ENCODE measurements at places on chromosomes 3 and 15. TPM values are rescaled to one million over a fixed set of nuclear protein-coding genes. Genes with fewer than 3 reads are reported as not detected.

- DNase-seq, result no peak
- no peaks in the 10 kb centered on the region for H3K4me1 ChIP-seq
- H3K27me3 ChIP-seq, result no peaks in the 10 kb centered on the region
- no peaks in the 10 kb centered on the region for H3K36me3 ChIP-seq
- no peak overlapping the region for H3K4me3 ChIP-seq
Observed at GRCh38 chr3:103919327-103919726, 1447.4 kb upstream of the ALCAM start.

DNA sequence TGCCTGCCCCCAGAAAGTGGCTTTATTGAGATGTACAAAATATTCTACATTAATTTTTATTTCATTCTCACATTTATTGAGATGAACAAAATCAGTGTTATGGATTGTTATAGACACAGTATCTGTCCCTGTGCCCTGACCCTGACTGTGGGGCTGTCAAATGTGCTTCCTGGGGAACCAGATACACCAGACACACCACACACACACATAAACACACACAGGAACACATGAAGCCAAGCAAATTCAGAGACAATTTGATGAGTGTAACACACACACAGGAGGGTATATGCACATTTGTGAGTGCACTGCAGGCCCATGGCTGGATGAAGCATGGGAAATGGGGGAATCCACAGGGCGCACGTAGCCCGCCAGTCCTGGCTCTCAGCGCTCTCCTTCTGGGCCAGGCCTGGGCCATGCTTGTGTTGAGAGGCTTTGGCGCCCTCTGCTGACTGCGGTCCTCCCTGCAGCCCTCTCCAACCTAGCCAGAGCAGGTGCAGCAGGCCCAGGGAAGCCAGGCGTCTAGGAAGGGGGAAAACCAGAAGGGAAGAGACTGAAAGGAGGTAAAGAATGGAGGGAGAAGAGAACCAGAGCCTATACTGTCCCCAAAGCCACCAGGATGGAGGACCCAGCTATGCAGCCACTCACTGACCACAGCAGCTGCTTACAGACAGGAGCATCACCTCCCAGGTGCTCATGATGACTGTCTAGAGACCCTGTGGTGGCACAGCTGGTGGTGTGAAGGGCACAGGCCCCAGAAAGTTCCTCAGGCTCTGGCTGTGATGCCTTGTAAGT lies 18.0 kb upstream of the LOXL1 start:
- no peak overlapping the region for H3K4me3 ChIP-seq
- DNase-seq, result peak; percentile 97
- no peaks in the 10 kb centered on the region for H3K27me3 ChIP-seq
- no peaks in the 10 kb centered on the region for H3K36me3 ChIP-seq

The EMC7 gene
- 39.0 TPM for total RNA-seq

- H3K27ac ChIP-seq, result no peak overlapping the region
- H3K4me1 ChIP-seq, result 0 out of 2 replicates have a peak, but pooled peaks cover 3% of the 10 kb centered on the region
- peak overlapping the region; percentile 85 for H3K4me3 ChIP-seq
- H3K27me3 ChIP-seq, result peaks cover 2% of the 10 kb centered on the region
Observed at GRCh38 chr3:49787182-49787464, 781 bp upstream of the IP6K1 start.

DNA sequence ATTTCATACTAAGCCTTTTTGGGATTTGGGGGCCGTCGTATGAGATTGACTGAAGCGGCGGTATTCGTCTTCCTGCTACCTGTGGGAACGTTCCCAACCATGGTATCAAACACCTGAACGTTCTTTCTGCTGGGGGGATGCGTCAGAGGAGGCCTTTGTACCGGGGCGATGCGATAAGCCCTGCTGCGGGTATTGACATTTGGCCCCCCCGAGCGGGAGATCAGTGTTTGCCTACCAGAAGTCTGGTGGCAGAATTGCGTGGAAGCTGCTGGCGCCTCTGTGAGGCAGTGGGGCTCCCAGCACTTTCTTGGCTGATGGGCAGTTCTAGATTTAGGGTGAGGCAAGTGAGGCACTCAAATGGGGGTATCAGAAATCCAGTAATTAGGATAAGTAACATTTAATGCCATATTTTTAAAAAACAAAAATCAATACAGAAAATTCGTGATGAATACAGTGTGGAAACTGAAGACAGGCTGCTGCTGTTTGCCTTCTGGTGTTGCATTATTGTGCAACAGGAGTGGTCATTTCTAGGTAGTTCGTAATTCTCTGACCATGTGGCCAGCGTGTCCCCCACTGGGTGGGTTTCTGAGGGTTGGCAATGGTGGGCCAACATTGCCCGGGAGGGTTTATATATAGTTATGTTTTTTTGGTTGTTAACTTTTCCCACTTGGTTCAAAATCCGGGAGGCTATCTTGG lies 12.7 kb downstream of the TRPM1 start:
- DNase-seq, result no peak
- H3K4me1 ChIP-seq, result no peaks in the 10 kb centered on the region
- H3K27ac ChIP-seq, result no peak overlapping the region
- H3K36me3 ChIP-seq, result no peaks in the 10 kb centered on the region
- H3K4me3 ChIP-seq, result no peak overlapping the region
- H3K27me3 ChIP-seq, result no peaks in the 10 kb centered on the region

The GOLGA6D gene
- 0.73 TPM for total RNA-seq

DNA sequence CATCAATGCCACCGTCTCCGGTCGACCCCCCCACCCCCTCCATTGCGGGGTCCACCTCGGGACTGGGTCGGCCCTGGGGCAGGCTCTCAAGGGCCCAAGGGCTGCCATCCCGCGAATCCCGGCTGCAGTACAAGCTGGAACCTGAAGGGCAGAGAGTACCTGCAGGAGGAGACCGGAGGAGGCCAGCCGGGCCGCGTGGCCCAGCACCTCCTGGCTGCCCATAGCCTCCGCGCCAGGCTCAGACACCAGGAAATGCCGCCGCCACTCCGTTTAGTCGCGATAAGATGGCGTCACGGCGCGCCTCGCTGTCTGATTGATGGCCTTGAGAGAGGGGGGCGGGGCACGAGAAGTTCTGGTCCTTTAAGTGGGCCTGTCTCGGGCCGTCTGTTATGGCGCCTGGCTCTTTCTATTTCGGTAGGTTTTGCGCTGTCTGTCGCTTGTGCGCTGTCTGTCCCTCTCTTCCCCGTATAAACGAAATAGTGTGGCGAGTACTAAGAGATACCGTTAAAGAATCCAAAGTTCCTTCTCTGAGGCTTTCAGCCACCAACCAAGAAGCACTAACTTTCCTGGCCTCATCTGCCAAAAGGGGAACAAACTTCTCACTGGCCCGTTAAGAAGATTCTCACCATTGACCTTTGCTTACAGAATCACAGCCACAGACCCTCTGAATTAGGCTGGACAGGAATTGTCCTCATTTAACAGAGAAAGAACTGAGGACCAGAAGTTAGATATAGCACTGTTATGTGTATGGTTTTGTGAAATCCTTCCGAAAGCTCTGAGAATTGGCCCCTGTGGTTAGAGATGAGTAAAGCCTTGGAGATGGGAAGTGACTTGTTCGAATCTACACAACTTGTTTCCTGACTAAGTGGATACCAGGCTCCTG lies at the start of gene RFT1:
TSS of gene RFT1 (minus strand) at position 257 of the 883 bp plus-strand sequence. CDS start at position 222, 35 bp downstream.
- H3K4me1 ChIP-seq, result peaks cover 2% of the 10 kb centered on the region
- H3K4me3 ChIP-seq, result peak within 1 kb of the TSS; percentile 92
- peak; percentile 98 for DNase-seq

The GP5 gene
- 0.13 TPM for total RNA-seq

GRCh38 chr3:129688271-129688895 lies 81.9 kb upstream of the PLXND1 start:
- peak; percentile 19 for DNase-seq
- H3K36me3 ChIP-seq, result no peaks in the 10 kb centered on the region
- peak overlapping the region; percentile 36 for H3K4me3 ChIP-seq
- no peaks in the 10 kb centered on the region for H3K27me3 ChIP-seq

The SGO1 gene
- 36.4 TPM for total RNA-seq

GRCh38 chr3:78830470-78830869 lies 937.3 kb downstream of the ROBO1 start:
- no peak overlapping the region for H3K27ac ChIP-seq
- no peak overlapping the region for H3K4me3 ChIP-seq
- no peaks in the 10 kb centered on the region for H3K36me3 ChIP-seq
- DNase-seq, result no peak
- no peaks in the 10 kb centered on the region for H3K27me3 ChIP-seq

All from H1 (cell line).